ENCODE measurements at places on chromosomes 3 and 15.

- DNase-seq, result peak; percentile 14
Measured at GRCh38 chr3:192835818-192836815, 81.5 kb downstream of the MB21D2 start.

- no peak for DNase-seq
Measured at GRCh38 chr3:14550181-14550580, 10.0 kb upstream of the GRIP2 start.

GRCh38 chr3:152176241-152176640 is 92.5 kb upstream of the MBNL1 start:
- peak; percentile 33 for DNase-seq

- no peak for DNase-seq
Measured at GRCh38 chr3:129144786-129145185, 16.1 kb downstream of the ISY1 start.

GRCh38 chr3:157918402-157918801 is 187.8 kb downstream of the SHOX2 start:
- no peak for DNase-seq

DNA sequence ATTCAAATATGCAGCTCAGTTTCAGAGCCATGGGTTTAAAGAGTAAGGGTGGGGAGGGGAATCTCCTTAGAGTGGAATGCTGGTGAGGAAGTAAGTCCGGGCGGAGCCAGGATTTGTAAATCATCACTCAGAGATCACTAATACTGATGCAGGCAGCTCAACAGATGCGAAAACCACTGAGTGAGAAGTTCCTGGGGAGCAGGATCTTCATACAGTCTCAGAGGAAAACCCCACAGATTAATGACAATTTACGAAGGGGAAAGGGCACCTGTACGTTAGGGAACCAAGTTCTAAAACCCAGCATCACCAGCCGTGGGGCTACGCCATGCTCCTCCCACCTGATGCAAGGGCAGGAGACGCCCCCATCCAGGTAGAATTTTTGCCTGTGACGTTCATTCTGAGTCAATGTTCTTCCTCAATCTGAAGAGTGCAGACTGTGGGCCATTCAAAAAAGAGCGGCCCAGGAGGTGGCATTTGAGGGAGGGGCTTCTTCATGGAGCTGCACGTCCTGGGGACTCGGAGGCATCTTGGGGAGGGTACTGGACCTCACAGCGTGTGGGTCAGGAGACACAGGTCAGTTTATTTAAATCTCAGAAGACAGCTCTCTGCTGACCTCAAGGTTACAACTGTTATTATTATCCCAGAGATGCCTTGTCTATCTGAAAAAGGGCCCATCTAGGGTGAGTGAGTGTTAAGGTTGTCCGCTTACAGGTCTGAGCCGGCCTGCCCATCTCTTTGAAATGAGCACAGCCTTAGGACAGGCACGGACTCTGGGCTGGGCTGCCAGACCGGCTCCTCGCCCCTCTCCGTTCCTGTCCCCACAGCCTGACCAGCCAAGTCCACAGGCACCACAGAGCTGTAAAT is 228.0 kb downstream of the XXYLT1 start:
- DNase-seq, result no peak

DNA sequence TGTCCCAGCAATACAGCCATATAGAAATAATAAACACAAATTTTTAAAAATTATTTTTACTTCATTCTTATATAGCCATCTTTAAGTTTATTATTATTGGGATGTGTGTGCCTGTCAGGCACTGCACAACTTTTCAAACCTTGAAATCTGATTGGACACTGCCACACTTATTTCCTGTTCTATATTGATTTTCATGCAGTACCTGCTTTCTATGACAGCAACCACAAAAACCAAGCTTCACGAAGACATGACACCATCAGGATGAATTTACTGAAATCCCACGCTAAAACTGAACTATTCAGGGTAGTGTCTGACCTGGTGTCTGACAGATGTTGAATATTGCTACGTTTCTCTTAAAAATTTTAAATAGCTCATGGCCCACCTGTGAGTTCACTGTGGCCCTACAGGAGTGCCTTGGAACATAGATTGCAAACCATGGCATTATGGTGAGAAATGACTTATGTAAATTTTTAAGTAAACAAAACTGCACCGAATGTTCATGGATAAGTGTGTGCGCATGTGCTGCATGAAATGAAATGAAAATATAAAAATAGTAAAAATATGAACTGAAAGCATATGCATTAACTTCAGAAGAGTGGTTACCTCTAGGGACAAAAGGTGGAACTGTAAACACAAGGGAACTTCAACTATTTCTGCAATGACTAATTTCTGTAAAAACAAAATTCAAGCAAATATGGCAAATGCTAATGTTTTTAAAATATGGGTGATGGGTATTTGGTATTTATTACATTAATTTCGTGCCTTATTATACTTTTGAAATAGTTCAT is 152.3 kb downstream of the ZBTB20 start:
- no peak for DNase-seq

GRCh38 chr3:146577662-146578061 is 27.5 kb downstream of the PLSCR5 start:
- DNase-seq, result peak; percentile 10

GRCh38 chr3:141279077-141279967 is 47.7 kb downstream of the PXYLP1 start:
- DNase-seq, result peak; percentile 31

- DNase-seq, result no peak
Measured at GRCh38 chr3:143337387-143337786, 217.8 kb downstream of the CHST2 start.

DNA sequence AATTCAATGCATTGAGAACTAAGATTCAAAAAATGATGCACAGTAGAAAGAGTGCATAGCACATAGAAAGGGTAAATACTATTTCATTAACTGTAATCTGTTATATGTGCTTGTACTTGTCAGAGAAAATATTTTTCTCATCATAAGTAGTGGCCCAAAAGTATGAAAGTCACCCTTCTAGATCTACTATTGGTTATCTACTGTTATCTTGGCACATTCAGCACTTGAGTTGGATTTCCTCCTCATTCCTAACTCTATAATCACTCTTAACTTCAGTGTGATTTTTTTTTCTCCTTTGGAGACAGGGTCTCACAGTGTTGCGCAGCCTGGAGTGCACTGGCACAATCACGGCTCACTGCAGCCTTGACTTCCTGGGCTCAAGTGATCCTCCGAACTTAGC is 194.4 kb downstream of the PCCB start:
- no peak for DNase-seq
